ENCODE measurements at places on chromosomes 3 and 15.

DNA sequence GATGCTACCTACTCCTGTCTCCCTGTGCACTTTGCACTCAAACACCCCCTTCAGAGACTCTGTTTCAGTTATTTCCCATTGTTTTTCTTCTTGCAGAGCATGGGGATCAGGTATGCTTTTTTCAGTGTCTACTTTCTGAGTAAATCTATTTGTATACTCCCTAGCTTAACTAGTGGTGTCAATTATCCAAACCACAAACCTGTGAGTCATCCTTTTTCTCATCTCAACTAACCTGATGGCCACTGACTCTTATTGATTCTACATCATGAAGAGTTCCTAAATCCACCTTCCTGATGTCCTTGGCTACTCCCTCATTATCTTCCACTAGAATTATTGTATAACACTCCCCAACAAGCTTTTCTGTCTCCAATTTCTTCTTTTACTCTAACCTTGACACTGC is 68.0 kb downstream of the DIPK2A start:
- DNase-seq: no peak

GRCh38 chr15:51724199-51724598 is 13.3 kb downstream of the LYSMD2 start:
- no peak for DNase-seq

DNA sequence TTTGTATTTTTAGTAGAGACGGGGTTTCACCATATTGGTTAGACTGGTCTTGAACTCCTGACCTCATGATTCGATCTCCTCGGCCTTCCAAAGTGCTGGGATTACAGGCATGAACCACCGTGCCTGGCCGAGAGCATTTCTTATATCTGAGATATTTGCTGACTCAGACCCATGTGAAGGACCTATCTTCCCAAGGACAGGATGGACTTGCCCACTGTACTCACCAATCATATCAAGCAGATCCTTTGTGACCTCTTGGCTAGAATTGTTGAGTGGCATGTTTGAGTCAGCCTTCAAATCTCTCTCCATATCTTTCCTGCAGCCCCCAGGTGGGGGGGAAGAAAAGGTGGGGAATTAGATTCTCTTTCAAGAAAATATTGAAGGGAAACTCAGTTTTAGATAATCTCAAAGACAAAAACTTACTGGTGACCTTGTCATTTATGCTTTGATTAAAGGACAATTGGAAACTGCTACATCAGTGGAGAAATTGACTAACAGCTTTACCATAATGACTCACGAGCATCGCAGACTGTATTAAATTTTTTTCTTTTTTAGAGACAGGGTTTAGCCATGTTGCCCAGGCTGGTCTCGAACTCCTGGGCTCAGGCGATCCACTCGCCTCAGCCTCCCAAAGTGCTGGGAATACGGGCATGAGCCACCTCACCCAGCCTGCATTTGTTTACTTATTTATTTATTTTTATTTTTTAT is 3.1 kb downstream of the C3orf62 start:
- DNase-seq: no peak

GRCh38 chr3:56086355-56086754 is 381.9 kb downstream of the ERC2 start:
- DNase-seq: no peak

DNA sequence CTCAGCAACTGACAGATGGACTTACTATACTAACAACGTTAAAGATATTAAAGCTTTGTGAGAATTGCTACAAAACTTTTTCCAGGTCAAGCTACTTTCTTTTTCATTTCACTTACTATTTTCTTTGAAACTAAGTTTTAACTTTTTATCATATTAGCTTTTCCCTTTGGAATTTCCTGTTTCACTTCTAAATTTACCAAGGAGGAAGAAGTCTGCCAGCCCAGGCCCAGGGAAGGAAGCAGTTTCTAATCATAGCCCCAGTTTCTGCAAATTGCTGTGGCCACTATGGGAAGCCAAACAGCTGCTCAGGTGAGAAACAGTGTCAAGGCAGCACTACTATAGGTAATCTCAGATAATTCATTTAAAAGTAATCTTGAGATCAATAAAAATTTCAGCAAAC is 18.4 kb downstream of the CYFIP1 start:
- no peak for DNase-seq

DNA sequence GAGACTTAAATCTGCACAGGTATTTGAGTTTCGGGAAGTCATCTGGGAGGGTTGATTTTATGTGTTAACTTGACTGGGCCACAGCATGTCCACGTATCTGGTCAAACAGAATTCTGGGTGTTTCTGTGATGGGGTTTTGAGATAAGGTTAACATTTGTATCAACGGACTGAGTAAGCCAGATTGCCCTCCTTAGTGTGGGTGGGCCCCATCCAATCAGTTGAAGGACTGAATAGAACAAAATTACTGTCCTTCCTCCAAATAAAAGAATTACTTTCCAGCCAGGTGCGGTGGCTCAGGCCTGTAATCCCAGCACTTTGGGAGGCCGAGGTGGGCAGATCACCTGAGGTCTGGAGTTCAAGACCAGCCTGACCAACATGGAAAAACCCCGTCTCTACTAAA is 399.3 kb downstream of the MAGI1 start:
- no peak for DNase-seq

DNA sequence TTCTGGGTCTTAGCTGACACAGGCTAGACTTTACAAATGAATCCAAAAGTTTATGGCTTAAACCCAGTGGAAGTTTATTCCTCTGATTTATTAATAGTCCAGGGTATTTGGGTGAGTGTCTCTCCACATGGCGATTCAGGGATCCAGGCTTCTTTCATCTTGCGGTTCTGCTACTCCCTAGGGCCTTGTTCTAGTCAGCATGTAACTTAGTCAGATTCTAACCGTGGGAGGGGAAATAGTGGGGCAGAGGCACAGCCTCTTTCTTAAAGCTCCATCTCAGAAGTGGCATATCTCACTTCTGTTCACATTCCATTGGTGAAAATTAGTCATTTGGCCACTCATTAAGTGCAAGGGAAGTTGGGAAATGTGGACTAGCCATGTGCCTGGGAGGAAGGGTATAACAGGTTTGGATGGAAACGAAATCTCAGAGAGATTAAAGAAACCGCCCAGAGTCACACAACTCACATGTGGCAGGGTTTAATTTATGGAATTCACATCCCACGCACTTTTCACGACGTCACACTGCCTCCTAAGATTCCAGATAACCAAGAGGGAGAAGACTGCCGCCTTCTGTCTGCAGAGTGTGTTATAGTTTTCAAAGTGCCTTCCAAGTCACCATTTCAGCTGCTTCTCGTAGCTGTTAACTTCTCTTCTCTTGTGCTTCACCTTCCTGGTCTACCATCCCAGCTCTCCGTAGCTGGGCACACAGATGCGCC is 11.4 kb upstream of the RASGRF1 start:
- no peak for DNase-seq

DNA sequence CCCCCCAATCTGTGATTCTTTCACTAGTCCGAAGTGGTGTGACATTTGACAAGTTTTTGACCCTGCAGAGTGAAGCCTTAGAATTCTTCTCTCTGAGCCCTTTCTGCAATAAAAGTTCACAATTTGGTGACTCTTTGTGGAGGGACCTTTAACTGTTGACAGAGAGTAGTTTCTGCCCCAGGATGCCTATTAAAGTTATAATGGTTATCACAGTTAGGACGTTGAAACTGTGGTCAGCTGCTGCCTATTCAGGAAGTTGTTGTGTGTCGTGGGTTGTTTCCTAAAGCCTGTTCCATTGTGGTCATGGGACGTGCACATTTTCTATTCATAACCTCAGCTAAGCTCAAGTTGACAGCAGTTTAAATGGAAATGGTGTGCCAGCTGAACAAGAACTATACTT is 274.5 kb downstream of the NEK10 start:
- DNase-seq: no peak

GRCh38 chr3:131341761-131342160 is 39.8 kb upstream of the NUDT16 start:
- DNase-seq: no peak

DNA sequence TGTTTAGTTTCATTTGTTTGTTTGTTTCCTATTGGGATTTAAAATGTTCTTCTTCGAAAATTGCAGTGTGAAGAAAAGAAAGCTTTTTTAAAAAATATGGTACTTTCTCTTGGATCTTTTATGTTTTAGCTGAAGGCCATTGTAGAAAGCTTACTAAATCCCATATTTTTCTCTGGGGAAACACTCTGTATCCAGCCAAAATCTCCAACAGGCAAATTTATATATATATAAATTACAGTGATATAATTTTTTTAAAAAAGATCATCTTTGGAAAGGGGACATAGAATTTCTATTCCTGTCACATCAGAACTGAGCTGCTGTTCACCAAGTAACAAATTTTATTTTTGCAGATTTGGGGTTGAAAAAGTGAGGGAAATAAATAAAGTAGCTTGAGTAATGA is 19.6 kb upstream of the EPHA3 start:
- DNase-seq: no peak

GRCh38 chr3:64179249-64179648 is 46.0 kb downstream of the PRICKLE2 start:
- no peak for DNase-seq

- DNase-seq: no peak
Observed at GRCh38 chr3:64612916-64613526, 74.8 kb downstream of the ADAMTS9 start.

GRCh38 chr15:65055201-65055870 is 10.1 kb downstream of the SLC51B start:
- no peak for DNase-seq

DNA sequence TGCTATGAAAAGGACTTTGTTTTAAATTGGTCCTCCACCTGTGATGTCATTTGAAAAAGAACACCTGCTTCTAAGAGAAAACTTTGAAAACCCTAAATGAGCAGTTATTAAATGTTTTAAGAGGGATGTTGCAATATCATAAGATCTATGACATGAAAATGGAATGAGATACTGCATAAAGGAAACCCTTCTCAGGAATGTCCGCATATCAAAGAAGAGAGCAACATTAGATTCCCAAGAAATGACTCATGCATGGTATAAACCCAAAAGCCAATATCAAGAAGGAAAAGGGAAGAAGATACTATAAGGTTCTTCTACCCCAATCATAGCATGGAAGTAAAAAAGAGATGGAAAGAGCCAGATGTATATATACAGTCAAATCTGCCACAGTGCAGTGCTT is 627.5 kb upstream of the LMCD1 start:
- no peak for DNase-seq

DNA sequence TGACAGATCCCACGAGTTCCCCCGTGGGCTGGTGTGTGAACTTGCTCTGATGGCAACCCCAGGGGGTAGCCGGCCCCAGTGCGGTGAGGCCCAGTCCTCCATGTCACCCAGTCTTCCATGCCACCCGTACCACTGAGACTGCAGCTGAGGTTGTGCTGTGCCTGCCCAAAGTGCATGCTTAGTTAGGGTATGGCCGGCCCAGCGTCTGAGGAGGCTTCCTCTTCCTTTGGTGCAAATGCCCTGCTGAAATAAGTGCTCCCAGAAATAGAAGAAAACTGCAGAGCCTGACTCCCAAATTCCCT is 31.5 kb downstream of the MGLL start:
- DNase-seq: no peak

- no peak for DNase-seq
Observed at GRCh38 chr3:71444028-71444860, 139.3 kb downstream of the FOXP1 start.
